ENCODE measurements at places on chromosomes 3 and 15.

GRCh38 chr15:53851110-53851848, 91.8 kb upstream of the WDR72 start:
- no peak for DNase-seq

- DNase-seq, result no peak
Measured at GRCh38 chr3:108512671-108513070, 2.3 kb upstream of the MYH15 start.

DNA sequence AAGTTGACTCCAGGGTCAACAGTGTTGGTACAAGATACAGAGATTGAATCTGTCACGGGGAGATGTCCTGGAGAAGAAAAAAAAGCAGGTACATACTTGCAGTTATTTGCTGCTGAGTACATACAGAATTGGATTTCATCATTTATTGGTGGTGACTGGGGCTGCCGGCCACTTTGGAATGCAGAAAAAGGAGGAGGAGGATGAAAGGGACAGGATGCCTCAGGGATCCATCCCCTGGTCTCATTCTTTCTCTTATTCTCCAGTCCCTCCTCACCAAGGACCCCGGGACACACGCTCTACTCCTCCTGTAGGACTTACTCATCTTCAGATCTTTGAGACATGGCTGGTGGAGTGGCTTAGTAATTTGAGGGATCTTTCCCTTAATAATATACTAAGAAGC, 30.0 kb upstream of the MEIS2 start:
- DNase-seq, result no peak

- no peak for DNase-seq
Measured at GRCh38 chr3:77530870-77531269, 491.0 kb downstream of the ROBO2 start.

GRCh38 chr3:71599416-71599815, 15.9 kb upstream of the FOXP1 start:
- no peak for DNase-seq

DNA sequence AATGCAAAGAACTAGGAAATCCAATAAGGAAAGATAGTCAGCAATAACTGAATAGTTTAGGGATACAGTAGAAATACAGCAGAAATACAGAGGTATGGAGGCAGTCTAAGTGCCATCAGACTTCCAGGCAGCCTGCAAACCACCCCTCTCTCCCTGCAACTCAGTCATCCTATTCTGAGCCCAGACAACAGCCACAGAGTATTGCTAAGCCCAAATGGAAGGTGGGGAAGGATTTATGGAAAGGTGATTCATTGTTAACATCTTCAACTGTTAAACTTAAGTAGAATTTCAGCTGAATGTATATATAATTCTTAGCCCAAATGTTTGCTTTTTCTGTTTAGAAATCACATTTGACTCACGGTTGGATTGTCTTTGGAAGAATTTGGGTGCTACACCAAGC, 300.4 kb downstream of the RBMS3 start:
- DNase-seq, result no peak

Data from left renal pelvis (tissue), 4 donors.